ENCODE measurements at places on chromosomes 2 and 18.

GRCh38 chr2:108270768-108271506 lies 17.8 kb upstream of the SULT1C2 start:
- DNase-seq, result no peak

GRCh38 chr2:43198263-43198662 lies 28.1 kb downstream of the ZFP36L2 start:
- DNase-seq, result no peak

- DNase-seq, result no peak
Measured at GRCh38 chr2:237312021-237312755, 101.8 kb downstream of the COL6A3 start.

GRCh38 chr2:179842498-179843153 lies 18.8 kb downstream of the ZNF385B start:
- DNase-seq, result no peak

DNA sequence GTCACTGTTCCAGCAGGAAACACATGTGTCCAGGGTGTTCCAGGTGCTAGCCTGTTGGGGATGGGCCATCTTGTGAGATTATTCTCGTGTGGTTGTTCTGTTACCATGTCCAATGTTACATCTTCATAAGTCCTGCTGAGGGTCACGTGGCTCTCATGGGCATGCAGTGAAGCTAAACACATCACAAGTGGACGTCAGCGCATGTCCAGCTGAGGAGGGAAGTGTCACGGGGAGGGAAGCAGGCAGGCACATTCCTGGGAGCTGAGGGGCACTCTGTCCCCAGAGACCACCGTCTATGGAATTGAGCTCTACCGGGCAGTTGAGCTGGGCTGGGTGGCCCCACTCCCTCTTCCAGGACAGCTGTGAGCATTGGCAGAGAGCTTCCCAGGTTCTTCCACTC lies 155.3 kb upstream of the TWIST2 start:
- no peak for DNase-seq

- no peak for DNase-seq
Measured at GRCh38 chr18:12309683-12310198, 1.7 kb downstream of the TUBB6 start.

- DNase-seq, result no peak
Measured at GRCh38 chr2:42180300-42180699, 11.1 kb downstream of the EML4 start.

DNA sequence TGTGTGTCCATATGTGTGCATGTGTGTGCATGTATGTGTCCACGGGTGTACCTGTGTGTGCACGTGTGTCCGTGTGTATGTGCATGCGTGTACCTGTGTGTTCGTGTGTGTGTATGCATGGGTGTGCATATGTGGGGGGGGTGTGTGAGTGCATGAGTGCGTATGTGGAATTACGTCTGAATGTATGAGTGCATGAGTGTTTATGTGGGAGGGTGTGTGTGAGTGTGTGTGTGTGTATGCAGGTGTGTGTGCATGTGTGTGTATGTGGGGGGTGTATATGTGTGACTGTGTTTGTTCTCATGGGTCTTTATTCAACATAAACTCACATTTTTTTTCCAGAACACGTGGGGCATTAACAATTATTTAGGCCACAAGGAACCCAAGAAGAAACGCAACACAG lies 208.4 kb downstream of the SNTG2 start:
- DNase-seq, result no peak

GRCh38 chr18:77092104-77093066 lies 40.2 kb downstream of the MBP start:
- no peak for DNase-seq

DNA sequence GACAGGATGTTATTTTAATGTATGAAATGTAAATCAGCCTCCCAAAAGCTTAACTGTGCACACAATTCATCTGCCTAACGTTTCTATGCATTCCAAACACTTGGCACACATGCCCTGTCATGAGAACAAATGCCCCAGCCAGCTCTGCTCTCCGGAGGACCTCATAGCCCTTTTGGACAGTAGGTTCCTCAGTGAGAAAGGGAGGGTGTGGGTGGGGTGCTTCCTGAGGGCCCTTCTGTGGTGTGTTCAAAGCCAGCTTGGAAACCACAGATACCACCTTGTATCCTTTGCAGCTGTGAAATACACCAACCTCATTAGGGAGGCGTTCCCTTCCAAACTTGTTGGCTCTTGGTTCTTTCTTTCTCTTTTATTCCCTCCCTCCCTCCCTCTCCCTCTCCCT lies 102.2 kb upstream of the ASB18 start:
- peak; percentile 77 for DNase-seq

- peak; percentile 42 for DNase-seq
Measured at GRCh38 chr2:210199186-210199765, 26.0 kb downstream of the ACADL start.

GRCh38 chr2:12767996-12768624 lies 51.4 kb downstream of the TRIB2 start:
- DNase-seq, result no peak

- no peak for DNase-seq
Measured at GRCh38 chr2:143081616-143082015, 47.6 kb upstream of the ARHGAP15 start.

DNA sequence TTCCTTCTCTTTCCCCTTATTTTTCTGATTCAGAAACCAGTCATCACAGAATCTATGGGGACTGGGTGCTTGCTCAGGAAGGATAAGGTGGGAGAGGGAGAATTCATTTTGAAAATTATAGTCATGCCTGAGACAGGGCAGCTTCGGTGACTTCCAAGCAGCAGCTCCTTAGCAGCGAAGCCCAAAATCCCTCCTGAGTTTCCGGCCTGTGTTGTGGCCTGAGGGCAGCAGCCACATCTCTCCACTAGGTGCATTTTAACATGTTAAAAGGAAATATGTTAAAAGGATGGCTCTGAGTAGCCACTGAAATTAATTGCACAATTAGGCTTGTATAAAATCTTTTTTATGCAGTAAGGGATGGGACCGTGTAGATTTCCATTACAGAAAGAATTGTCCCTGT lies 207.0 kb upstream of the RAB12 start:
- DNase-seq, result no peak

- no peak for DNase-seq
Measured at GRCh38 chr2:181570833-181571661, 85.9 kb downstream of the CERKL start.

GRCh38 chr2:20106746-20107145 lies 55.3 kb upstream of the LAPTM4A start:
- no peak for DNase-seq

- no peak for DNase-seq
Measured at GRCh38 chr18:56468396-56468795, 170.0 kb downstream of the TXNL1 start.

Data from SW480 (cell line).